HCT116 (cell line): ENCODE measurements at places on chromosomes 5 and 9. TPM values are rescaled to one million over a fixed set of nuclear protein-coding genes. Genes with fewer than 3 reads are reported as not detected.

GRCh38 chr9:95629585-95629984 is 112.8 kb upstream of the PTCH1 start:
- H3K27me3 ChIP-seq = no peaks in the 10 kb centered on the region; the same call in 1 of the 2 replicates
- no peak overlapping the region for H3K4me3 ChIP-seq
- no peak for DNase-seq
- H3K36me3 ChIP-seq = no peaks in the 10 kb centered on the region

- H3K4me3 ChIP-seq = peak overlapping the region; percentile 11; the same call in 1 of the 2 replicates
- peak; percentile 24 for DNase-seq
- H3K27me3 ChIP-seq = no peaks in the 10 kb centered on the region
- H3K36me3 ChIP-seq = no peaks in the 10 kb centered on the region
- H3K4me1 ChIP-seq = peaks cover 76% of the 10 kb centered on the region
These were observed 8.2 kb upstream of the AGPAT2 start for GRCh38 chr9:136695435-136695895.

GRCh38 chr9:86751207-86751606 is 196.1 kb downstream of the GAS1 start:
- DNase-seq = no peak
- H3K4me3 ChIP-seq = no peak overlapping the region
- no peaks in the 10 kb centered on the region for H3K4me1 ChIP-seq
- peaks cover 46% of the 10 kb centered on the region for H3K27me3 ChIP-seq

DNA sequence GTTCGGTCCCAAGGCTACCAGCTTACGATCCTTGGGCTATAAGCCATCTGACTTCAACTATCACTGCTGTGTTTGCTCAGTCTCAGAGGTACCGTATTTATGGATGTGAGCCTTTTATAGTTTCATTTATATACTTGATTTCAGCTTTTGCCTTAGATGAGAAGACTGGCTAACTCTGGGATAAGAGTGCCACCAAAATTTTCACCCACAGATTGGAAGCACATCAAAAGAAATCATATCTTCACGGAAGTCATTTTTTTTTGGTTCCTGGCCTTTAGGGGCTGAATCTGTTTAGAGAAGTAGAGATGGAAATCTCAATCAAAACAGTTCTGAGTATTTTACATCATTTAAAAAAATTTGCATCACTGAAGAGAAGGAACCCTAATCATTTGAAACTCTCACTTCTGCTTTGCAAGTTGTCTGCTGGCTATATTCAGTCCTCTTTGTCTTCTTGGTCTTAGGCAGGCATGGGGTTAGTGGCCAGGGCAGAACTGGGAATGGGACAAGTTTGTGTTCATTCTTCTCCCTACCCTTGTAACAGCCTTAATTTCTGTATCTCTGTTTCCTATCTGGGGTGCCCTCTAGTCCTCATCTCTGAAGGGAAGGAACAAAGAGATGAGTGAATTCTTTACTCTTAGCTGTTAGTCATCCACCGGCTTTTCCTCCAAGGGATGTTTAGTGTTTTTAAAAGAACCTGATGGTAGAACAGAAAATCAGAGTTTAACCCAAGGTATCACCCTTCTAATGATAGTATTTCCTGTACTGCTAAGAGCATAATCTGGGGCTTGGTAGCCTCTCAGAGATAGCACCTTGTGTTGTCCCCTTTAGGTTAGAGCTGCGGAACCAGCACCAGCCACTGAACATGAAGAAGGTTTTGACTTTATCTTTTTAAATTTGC is 14.1 kb upstream of the TNFAIP8 start:
- no peaks in the 10 kb centered on the region; the same call in 1 of the 2 replicates for H3K4me1 ChIP-seq
- DNase-seq = no peak
- no peak overlapping the region for H3K27ac ChIP-seq
- H3K36me3 ChIP-seq = no peaks in the 10 kb centered on the region

DNA sequence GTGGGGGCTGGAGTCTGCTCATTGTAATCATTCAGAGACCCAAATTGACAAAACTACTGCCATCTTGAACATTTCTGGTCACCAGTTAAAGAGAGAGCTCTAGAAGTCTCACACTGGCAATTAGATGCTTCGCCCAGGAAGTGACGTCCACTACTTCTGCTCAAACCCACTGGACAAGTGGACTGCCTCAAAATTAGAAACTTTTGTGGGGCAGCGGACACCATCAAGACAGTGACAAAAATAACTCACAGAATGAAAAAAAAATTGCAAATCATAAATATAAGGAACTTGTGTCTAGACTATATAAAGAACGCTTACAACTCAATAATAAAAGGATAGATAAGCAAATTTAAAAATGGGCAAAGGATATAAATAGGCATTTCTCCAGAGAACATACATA is 9.8 kb upstream of the SLC46A2 start:
- no peak overlapping the region for H3K4me3 ChIP-seq
- no peaks in the 10 kb centered on the region for H3K36me3 ChIP-seq
- H3K4me1 ChIP-seq = 0 out of 2 replicates have a peak, but pooled peaks cover 2% of the 10 kb centered on the region
- no peak overlapping the region for H3K27ac ChIP-seq
- no peak for DNase-seq

GRCh38 chr5:161047024-161047423 is 195.0 kb upstream of the ATP10B start:
- no peaks in the 10 kb centered on the region for H3K27me3 ChIP-seq
- no peak for DNase-seq
- H3K4me3 ChIP-seq = no peak overlapping the region
- no peak overlapping the region for H3K27ac ChIP-seq
- no peaks in the 10 kb centered on the region for H3K36me3 ChIP-seq

DNA sequence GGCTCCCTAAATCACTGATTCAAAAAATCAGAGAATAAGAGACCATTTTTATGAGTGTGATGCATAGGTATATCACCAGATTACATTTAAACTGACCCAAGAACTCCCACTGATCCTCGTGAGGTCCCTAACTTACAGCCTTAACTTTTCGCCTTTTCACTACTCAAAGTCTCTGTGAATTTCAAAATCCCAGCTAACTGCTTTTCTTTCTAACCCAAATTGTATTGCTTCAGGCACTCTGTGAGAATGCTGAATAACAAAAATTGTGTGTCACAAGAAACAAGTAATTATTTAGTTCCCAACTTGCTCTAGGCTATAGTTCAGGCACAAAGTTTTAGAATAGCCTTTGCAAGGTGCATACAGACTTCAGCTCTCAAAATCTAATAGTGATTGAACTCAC is 368.6 kb downstream of the CHSY3 start:
- H3K4me1 ChIP-seq = no peaks in the 10 kb centered on the region
- no peaks in the 10 kb centered on the region for H3K27me3 ChIP-seq
- no peak overlapping the region for H3K27ac ChIP-seq
- H3K4me3 ChIP-seq = no peak overlapping the region
- no peaks in the 10 kb centered on the region for H3K36me3 ChIP-seq
- no peak for DNase-seq

DNA sequence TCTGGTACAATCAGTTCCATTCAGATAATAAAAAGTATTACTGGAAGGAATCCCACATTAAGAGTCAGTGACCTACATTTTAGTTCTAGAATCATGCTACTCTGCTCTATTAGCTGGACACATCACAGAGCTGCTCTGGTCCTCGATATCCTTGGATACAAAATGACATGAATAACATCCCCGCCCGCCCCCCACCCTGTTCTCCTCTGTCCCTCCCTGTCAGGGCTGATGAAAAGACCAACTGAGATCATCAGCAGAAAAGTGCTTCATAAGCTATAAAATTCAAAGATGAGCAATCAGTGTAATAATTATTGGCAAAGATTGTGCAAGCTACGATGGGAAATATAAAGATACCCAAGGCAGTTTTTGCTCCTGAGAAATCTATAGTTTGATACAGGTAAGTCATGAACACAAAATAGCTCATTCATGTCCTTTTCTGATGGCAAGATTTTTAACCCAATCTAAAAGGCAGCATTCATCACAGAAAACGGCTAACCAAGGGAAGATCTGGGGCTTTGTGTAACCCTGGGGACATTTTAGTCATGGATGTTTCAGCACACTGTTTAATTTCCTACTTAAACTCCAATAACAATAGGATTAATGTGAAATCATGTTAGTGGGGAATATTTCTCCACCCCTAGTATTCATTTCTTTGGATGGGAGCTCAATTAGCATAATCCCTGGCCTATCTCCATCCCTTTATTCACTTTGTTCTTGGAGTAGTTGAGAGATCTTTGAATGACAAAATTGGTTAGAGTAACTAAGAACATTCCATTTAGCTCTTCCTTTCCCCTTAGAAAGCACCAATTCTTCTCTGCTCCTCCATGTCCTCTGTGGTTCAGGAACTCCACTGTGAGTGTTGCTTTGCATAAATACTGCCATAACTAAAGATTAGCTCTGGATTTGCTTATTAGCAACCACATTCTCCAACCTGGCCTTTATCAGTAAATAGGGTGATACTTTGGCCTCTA is 459.4 kb upstream of the GRIA1 start:
- no peak for DNase-seq
- H3K4me1 ChIP-seq = no peaks in the 10 kb centered on the region
- no peak overlapping the region for H3K27ac ChIP-seq
- no peaks in the 10 kb centered on the region for H3K36me3 ChIP-seq
- no peaks in the 10 kb centered on the region for H3K27me3 ChIP-seq

DNA sequence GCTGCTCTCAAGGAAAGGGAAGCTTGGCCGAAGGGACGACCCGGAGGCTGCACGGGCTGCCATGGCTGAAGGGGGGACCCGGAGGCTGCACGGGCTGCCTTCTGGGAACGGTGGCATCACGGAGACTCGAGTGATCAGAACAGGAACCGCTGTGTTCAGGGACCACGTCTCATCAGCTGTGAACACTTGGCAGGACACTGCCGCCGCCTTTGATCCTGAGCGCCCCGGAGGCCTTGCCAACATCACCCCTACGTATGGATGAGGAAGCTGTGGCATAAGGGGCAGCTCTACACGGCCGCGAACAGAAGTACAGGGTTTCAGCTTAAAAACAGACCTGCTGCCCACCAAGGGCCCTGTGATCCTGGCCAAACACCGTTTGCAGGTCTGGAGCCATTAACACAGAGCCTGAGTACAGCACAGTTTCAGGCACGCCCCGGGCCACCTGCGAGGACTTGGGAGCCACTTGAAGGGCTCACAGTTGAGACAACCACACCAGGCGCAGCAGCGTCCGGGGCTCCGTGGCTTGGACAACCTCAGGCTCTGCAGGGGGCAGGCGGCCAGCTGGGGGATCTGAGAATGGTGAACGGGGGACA is 23.9 kb upstream of the TERT start:
- H3K36me3 ChIP-seq = peaks cover 23% of the 10 kb centered on the region; the same call in 1 of the 2 replicates
- no peaks in the 10 kb centered on the region for H3K27me3 ChIP-seq
- no peak overlapping the region for H3K4me3 ChIP-seq

DNA sequence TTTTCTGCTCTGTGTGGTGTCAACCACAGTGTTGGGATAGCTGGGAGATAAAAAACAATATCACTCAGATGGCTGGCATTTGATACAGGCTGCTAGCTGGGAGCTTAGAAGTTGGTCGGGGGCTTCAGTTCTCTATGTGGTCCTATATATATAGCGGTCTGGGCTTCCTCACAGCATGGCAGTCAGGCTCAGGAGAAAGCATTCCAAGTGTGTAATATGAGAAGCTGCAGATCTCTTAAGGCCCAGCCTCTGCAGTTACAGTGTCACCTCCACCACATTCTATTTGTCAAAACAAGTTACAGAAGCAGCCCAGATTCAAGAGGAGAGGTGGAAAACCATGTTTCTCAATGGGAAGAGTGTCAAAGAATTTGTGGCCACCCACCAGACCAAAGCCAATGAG is 108.1 kb upstream of the NIPBL start:
- no peak for DNase-seq
- H3K27me3 ChIP-seq = no peaks in the 10 kb centered on the region
- no peak overlapping the region for H3K27ac ChIP-seq
- H3K4me1 ChIP-seq = no peaks in the 10 kb centered on the region
- H3K36me3 ChIP-seq = no peaks in the 10 kb centered on the region

DNA sequence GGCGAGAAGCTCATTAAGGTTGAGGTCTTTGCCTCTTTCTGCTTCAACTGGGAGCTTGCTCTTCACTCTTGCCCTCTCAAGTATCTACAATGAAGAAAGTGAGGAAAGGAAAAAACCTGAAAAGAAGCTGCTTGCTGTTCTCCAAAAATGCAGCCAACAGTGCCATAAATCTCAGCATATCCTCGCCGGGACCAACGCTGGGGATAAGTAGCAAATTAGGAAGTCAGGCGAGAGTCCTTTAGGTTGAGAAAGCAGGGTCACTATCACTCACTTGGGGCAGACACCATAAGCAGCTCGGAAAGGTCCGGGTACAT is 399 bp downstream of the NUP155 start:
- H3K27ac ChIP-seq = peak overlapping the region; percentile 74
- DNase-seq = no peak

DNA sequence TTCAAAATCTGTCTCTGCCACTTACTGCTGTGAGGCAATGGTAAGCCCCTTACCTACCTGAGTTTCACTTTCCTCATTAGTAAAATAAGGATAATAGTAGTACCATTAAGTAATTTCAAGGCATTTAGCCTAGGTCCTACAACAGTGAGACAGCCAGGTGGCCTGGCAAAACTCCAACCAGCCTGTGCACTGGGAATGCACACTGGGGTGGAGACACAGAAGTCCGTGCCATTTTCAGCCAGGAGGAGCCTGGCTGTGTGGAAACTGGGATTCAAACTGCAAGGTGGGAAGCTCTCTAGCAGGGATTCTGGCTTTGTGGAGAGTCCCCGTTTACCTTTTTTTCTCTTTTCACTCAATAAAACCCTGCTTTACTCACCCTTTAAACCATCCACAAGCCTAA is 630.4 kb downstream of the PRELID2 start:
- H3K36me3 ChIP-seq = no peaks in the 10 kb centered on the region
- H3K4me1 ChIP-seq = no peaks in the 10 kb centered on the region
- H3K4me3 ChIP-seq = no peak overlapping the region
- no peak for DNase-seq

GRCh38 chr9:76231001-76231400 is 163.2 kb downstream of the RFK start:
- no peak overlapping the region for H3K4me3 ChIP-seq
- H3K36me3 ChIP-seq = no peaks in the 10 kb centered on the region
- DNase-seq = no peak
- no peaks in the 10 kb centered on the region for H3K27me3 ChIP-seq

DNA sequence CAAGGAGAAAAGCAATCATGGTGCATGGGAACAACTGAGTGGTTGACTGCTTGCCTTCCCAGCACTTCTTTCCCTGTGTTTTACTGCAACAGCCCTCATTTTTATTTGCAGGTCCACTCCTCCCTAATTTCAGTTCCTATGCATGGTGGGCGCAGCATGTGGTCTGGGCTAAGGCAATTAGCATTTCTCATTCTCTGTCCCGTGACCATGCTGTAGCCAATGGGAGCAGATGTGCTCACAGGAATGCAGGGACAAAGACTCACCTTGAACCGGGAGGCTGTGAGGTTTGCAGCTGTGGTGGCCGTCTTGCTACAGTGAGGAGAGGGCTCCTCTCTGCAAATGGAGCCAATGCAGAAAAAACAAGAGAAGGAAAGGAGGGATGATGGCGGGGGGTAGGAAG is 315.5 kb downstream of the SLIT3 start:
- H3K36me3 ChIP-seq = no peaks in the 10 kb centered on the region
- peaks cover 46% of the 10 kb centered on the region for H3K27me3 ChIP-seq
- DNase-seq = no peak
- H3K4me1 ChIP-seq = no peaks in the 10 kb centered on the region
- H3K27ac ChIP-seq = no peak overlapping the region
- H3K4me3 ChIP-seq = no peak overlapping the region

- H3K36me3 ChIP-seq = no peaks in the 10 kb centered on the region
- no peak overlapping the region for H3K27ac ChIP-seq
- no peaks in the 10 kb centered on the region for H3K27me3 ChIP-seq
- DNase-seq = no peak
- peaks cover 8% of the 10 kb centered on the region for H3K4me1 ChIP-seq
- H3K4me3 ChIP-seq = no peak overlapping the region
These were observed 37.9 kb upstream of the OCLN start for GRCh38 chr5:69454460-69455249.

The LRRC19 gene
- not detected for total RNA-seq

The FOXD4 gene
- 2.8 TPM for total RNA-seq

The MAML1 gene
- total RNA-seq = 29.5 TPM

The ARID3C gene
- total RNA-seq = 0.42 TPM

The C7 gene
- 0.74 TPM for total RNA-seq

The FOXD1 gene
- total RNA-seq = 26.8 TPM

The GABRA1 gene
- total RNA-seq = not detected

The HSPB3 gene
- not detected for total RNA-seq

The NOXA1 gene
- 13.2 TPM for total RNA-seq

The NUDCD2 gene
- 56.8 TPM for total RNA-seq
